GM13976 (cell line): ENCODE measurements at places on chromosomes 6 and 20.
A peak's percentile ranks its signal among the peaks of the same experiment; 100 is the strongest.

GRCh38 chr6:168359794-168360193 lies 40.2 kb upstream of the DACT2 start:
- DNase-seq = no peak

GRCh38 chr6:46751658-46752057 lies 4.9 kb downstream of the ANKRD66 start:
- DNase-seq = no peak

DNA sequence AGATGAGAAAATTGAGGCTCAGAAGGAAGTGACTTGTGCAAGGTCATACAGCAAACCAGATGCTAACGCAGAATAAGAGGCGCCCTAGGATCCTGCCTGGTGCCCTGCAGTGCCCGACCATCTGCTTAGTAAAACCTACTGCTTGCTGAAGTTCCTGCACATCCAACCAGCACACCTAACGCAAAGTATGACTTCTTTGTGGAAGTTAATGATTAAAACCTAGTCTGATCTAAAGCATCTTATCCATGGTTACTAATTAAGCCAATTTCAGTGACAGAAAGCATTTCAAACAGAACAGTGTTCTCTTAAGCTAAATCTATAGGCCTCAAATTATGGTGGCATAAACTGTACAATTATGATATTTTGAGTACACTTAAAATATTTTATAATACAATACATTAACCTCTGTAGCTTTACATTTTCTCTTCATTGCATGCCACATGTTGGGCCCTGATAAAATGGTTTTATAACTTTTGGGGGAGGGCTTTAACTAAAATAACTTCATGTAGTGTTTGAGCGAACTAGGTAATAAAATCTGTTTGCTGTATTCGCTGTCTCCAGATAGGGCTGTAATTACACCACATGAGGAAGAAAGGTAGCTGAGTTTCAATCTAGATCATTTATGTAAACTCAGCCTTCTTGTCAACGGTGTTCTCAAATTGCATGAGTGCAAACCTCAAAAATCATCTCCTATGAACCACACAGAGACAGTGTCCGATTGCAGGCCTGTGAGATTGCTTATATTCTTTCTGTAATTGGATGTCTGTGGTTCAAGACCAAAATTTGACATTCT lies 37.5 kb upstream of the BEND3 start:
- DNase-seq = no peak

- no peak for DNase-seq
Measured at GRCh38 chr20:63138855-63139341, 77.0 kb downstream of the YTHDF1 start.

- DNase-seq = no peak
Measured at GRCh38 chr20:55561259-55561658, 444.1 kb downstream of the CBLN4 start.

DNA sequence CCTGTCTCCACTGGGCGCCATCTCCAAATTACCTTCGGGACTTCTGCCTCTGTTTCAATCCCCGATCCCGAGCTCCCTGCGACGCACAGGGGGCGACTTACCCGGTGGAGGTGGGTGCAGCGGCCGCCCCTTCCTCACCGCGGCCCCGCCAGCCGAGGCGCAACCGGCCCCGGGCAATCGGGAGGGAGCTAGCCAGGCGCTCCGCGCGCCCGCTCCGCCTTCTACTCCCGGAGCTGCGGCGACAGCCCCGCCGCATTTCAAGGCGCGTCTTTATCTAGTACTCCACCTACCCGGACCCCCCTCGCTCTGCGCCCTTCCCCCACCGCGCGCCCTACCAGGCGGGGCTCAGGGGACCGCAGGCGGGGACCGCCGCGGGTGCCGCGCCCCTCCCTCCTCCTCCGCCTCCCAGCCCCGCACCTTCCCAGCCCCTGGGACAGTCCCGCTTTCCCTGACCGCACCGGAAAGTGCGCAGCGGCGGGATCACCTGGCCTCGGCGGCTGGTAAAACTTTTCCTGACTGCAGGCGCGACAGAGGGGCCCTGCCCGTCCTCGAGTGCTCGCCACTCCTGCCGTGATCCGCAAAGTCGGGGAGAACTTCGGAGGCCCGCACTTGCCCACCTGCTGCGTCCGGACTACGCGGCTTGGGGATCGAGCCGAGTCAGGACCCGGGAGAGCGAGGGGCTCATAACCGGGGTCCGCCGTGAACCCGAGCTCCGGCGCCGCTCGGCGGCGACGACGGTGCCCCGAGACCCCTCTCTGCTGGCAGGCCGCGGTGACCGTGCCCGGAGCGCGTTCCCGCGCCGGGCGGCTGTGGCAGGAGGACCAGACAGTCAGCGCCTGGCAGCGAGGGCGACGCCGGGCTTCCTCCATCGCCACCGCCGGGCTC lies 8.0 kb upstream of the NKX2-2 start:
- DNase-seq = peak; percentile 15

DNA sequence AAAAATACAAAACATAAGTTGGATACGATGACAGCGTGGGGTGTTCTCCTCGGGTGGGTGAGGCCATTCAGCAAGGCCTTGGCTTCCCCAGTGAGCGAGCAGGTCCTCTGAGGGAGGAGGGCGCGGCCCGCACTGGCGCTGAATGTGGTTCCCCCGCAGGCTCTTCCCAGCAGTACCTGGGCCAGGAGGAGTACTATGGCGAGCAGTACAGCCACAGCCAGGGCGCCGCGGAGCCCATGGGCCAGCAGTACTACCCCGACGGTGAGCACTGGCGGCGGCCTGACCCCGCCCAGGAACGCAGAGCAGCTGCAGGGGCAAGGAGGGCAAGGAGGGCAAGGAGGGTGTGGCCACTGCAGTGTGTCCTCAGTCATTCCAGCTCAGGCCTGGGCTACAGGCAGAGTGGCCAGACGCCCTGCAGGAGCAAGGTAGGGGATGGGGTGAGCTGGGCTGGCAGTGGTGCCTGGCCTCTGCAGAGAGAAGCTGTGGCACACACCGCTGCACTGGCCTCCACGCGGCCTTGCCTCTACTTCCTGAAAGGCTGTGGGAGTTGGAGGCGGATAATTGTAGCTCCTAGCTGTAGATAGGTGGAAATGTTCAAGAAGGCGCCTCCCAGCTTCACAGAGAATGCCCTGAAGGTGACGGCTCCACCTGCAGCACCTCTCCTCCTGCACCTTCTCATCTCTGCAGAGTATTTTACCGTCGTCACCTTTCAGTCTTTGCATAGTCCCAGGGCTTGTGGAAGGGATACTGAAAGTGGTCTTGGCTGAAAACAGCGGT lies 18.7 kb upstream of the MTG2 start:
- DNase-seq = no peak

GRCh38 chr20:4829514-4830215 lies 108.0 kb downstream of the PRND start:
- no peak for DNase-seq

DNA sequence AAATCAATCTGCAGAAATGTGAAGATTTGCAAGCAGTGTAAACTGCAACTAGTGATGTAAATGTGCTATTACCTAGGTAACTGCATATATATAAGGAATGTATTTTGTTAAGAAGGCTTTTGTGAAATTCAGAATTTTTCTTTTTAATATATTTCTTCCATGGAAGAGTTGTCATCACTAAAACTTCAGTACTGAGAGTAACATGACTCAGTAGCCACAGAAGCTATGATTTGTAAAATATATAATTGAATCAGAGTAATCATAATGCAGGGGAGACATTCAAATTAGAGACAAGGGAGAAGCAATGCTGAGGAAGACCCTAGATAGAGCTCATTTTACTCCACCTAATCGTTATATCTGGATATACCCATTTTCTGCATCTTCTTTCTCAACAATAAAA lies 141.7 kb downstream of the ADGRG6 start:
- no peak for DNase-seq

- DNase-seq = no peak
Measured at GRCh38 chr6:14986370-14986769, 259.5 kb upstream of the JARID2 start.
